Karpas-422 (cell line): ENCODE measurements at places on chromosomes 3 and 15.
A peak's percentile ranks its signal among the peaks of the same experiment; 100 is the strongest.

DNA sequence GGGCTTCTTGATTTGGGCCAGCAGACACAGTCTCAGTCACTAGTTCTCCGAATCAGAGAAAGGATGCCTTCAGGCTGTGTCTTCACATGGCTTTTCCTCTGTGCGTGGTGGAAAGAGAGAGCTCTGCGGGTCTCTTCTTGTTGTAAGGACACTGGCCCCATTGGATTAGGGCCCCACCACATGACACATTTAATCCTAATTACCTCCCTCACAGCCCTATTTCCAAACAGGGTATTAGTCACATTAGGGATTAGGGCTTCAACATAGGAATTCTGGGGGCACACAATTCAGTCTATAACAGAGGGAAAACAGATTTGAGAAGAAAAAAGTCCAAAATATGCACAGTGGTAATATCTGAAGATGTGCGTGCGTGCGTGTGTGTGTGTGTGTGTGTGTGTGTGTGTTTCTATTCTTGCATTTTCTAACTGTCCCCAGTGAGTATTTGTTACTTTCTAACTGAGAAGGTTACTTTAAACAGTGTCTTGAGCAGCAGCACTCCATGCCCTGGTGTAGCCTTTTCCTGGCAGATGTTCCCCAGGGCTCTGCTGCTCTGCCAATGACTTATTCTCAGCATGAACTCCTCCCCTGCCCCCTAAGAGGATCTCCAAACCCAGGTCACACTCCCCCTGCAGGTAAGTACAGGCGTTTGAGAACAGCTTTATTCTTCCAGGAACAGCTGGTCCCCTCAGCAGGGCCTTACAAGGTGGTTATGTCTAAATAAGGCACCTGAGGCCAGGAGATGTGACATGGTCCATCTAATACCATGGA, 72.9 kb downstream of the RPL39L start:
- DNase-seq, result peak; percentile 92
- peak overlapping the region; percentile 98 for H3K27ac ChIP-seq
- no peaks in the 10 kb centered on the region for H3K27me3 ChIP-seq
- peak overlapping the region; percentile 55 for H3K4me3 ChIP-seq
- H3K4me1 ChIP-seq, result peaks cover 98% of the 10 kb centered on the region

DNA sequence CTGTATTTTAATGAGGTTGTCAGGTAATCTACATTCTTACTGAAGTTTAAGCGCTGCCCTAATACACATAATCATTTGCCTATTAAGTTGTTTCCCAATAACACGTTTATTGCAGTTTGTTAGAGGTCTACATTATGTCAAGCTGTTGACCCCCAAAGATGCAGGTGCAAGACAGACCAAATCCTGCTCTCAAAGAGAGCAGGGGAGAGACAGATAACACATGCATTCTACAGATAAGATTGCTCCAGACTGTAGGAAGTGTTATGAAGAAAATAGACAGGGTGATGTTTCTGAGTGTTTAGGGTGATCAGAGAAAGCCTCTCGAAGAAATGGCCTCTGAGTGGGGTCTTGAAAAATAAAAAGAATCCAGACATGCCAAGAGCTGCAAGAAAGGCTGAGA, 24.8 kb upstream of the OXTR start:
- no peak for DNase-seq
- H3K27ac ChIP-seq, result no peak overlapping the region
- H3K4me1 ChIP-seq, result no peaks in the 10 kb centered on the region
- H3K27me3 ChIP-seq, result no peaks in the 10 kb centered on the region
- H3K36me3 ChIP-seq, result no peaks in the 10 kb centered on the region; the same call in 1 of the 2 replicates

DNA sequence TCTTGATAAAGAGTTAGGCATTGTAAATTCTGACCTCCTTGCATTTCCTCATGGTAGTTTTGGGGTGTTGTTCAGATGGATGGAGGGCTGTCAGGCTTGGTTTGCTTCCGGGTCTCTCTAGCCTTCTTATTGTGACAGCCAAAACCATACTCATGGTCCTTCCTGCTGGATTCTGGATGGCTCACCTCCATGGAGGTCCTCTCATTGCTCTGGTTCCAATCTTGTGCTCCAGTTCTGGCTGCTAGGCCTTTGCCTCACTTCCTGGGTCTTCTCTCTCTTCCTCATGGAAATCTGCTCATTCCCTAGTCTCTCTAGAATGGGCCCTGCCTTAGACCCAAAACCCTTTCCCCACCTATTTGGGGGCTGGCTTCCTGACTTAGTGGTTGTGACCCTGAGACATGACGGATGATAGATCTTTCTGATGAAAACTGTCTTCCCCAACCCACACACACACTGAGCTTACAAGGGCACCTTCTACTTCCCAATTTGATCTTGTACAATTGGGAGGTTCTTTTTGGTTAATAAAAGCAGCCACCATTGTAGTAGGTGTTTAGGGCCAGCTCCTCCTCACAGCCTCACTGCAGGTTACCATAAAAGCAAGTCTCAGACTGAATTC, 66.2 kb upstream of the XCR1 start:
- H3K36me3 ChIP-seq, result no peaks in the 10 kb centered on the region
- H3K27ac ChIP-seq, result peak overlapping the region; percentile 96
- DNase-seq, result peak; percentile 60
- H3K4me3 ChIP-seq, result peak overlapping the region; percentile 38
- H3K4me1 ChIP-seq, result peaks cover 94% of the 10 kb centered on the region

GRCh38 chr15:80445300-80446041, 41.3 kb downstream of the ARNT2 start:
- H3K4me1 ChIP-seq, result no peaks in the 10 kb centered on the region
- no peaks in the 10 kb centered on the region for H3K27me3 ChIP-seq
- no peak overlapping the region for H3K27ac ChIP-seq
- DNase-seq, result no peak
- no peak overlapping the region for H3K4me3 ChIP-seq
- no peaks in the 10 kb centered on the region for H3K36me3 ChIP-seq

- no peak overlapping the region for H3K27ac ChIP-seq
- no peaks in the 10 kb centered on the region for H3K27me3 ChIP-seq
- peaks cover 10% of the 10 kb centered on the region for H3K4me1 ChIP-seq
- no peaks in the 10 kb centered on the region for H3K36me3 ChIP-seq
- H3K4me3 ChIP-seq, result no peak overlapping the region
These were observed 4.2 kb downstream of the ACOX2 start for GRCh38 chr3:58532794-58533220.

- DNase-seq, result no peak
- no peaks in the 10 kb centered on the region for H3K4me1 ChIP-seq
- H3K27ac ChIP-seq, result no peak overlapping the region
- H3K27me3 ChIP-seq, result no peaks in the 10 kb centered on the region
- H3K4me3 ChIP-seq, result no peak overlapping the region
- H3K36me3 ChIP-seq, result no peaks in the 10 kb centered on the region
These were observed 110.5 kb downstream of the PGPEP1L start for GRCh38 chr15:98896802-98897732.

DNA sequence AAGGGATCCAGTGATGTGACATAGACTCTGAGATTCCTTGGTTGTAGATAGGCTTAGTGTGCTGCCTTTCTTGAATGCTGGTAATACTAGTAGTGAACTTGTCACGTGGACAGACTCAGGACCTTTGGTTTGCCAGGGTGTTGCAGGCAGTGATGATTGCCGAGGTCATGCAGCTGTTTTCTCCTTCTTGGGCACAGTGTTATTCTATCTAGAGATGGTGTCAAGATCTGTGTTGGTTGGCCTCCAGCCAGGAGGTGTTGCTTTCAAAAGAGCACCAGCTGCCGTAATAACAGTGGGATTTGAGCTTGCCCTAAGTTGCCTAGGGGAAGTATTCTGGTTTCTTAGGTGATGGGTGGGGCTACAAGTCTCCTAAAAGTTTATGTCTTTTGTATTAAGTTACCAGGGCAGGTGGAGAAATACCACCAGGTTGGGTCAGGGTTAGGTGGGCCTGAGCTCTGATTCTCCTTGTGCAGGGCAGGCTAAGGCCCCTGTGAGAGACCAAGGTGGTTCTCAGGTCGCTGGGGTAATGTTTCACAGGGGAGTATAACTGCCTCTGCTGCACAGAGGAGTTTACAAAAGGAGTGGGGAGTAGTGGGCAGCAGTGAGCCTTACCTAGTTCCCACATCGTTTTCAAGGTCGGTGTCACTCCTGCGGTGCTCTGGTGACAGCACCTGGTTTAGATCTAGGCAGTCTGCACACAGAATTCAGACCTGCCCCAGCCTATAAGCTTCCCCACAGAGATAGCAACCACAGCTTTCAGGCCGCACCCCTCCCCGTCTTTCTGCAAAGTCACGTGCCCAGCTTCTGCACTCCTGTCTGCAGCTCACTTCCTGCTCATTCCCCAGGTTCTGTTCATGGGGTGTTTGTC, 350.3 kb downstream of the DOCK3 start:
- no peak overlapping the region for H3K4me3 ChIP-seq
- no peak for DNase-seq
- no peak overlapping the region for H3K27ac ChIP-seq
- H3K4me1 ChIP-seq, result no peaks in the 10 kb centered on the region
- no peaks in the 10 kb centered on the region for H3K27me3 ChIP-seq

- no peaks in the 10 kb centered on the region for H3K27me3 ChIP-seq
- no peak overlapping the region for H3K27ac ChIP-seq
- H3K36me3 ChIP-seq, result no peaks in the 10 kb centered on the region
These were observed 1062.2 kb upstream of the EPHA6 start for GRCh38 chr3:95752199-95752598.

DNA sequence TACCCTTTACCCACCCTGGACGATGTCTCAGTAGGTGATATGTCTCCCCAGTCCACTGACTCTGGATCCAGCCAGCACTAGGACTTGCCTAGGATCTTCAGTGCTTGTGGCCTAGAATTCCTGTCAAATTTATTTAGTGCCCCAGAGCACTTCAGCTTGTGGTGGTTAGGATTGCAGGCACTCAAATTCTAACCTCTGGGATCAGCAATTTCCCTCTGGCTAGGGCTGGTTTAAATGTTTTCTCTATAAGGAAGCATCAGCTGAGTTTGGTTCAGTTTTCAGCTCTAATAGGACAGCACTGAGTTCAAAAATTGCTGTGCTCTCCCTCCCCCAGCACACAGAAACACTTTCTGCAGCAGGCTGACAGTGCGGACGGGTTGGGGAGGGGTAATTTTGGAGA, 8.1 kb downstream of the OR5H6 start:
- H3K36me3 ChIP-seq, result no peaks in the 10 kb centered on the region
- H3K27me3 ChIP-seq, result no peaks in the 10 kb centered on the region
- no peak overlapping the region for H3K4me3 ChIP-seq
- H3K27ac ChIP-seq, result no peak overlapping the region

DNA sequence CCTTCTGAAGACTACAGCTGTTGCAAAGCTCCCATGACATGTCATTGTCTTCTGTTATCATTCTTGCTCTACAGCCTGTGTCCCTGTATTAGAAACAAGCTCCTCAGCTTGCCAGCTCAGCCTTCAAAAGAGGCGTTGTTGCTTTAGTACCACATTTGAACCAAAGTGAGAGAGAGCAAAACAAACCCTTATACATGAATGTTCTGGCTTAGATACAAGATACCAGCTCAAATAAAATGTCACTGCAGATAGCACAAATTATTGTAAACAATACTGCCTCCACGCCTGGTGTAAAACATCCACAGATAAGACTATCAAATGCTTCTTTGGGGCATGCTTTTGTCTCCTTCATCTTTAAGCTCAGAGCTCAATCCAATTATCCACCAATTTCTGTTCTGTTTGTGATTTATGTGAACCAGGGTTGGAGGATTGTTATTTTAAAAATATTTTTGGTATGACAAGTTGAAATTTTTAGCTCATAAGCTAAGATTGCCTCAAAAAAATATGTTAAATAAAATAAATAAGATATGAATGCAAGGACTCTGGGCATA, 403.6 kb upstream of the CDIN1 start:
- H3K36me3 ChIP-seq, result no peaks in the 10 kb centered on the region
- no peaks in the 10 kb centered on the region for H3K27me3 ChIP-seq
- DNase-seq, result no peak
- no peak overlapping the region for H3K27ac ChIP-seq
- no peaks in the 10 kb centered on the region for H3K4me1 ChIP-seq

DNA sequence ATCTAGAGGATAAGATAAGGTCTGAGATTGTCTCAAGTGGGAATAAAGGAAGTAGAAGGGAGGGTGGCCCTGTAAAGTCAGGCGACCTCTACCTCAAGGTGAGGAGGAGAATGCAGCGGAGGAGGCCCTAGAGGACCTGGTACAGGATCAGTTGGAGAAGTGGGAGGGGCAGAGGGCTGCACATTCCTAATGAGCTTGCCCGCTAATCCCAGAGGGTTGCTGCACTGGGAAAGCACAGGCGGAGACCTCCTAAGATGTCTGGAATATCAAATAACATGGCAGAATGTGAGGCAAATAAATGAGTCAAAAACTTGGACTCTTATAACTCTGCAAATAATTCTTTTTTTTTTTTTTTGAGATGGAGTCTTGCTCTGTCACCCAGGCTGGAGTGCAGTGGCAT, 30.2 kb upstream of the VPS8 start:
- no peak overlapping the region for H3K27ac ChIP-seq
- no peaks in the 10 kb centered on the region for H3K36me3 ChIP-seq
- peaks cover 53% of the 10 kb centered on the region for H3K4me1 ChIP-seq
- H3K4me3 ChIP-seq, result no peak overlapping the region
